ENCODE measurements at places on chromosomes 4 and X. TPM values are rescaled to one million over a fixed set of nuclear protein-coding genes. Genes with fewer than 3 reads are reported as not detected.

Gene HTT
- 34.3 TPM for total RNA-seq

Gene OCRL
- 11.9 TPM for total RNA-seq

Gene PPP2R2C
- 0.60 TPM for total RNA-seq

Gene COX7B2
- not detected for total RNA-seq

Gene IL15
- total RNA-seq: 1.2 TPM

Data from lung microvascular endothelial cell (primary cell).